ENCODE measurements at places on chromosomes 13 and 19. TPM values are rescaled to one million over a fixed set of nuclear protein-coding genes. Genes with fewer than 3 reads are reported as not detected.
A peak's percentile ranks its signal among the peaks of the same experiment; 100 is the strongest.

DNA sequence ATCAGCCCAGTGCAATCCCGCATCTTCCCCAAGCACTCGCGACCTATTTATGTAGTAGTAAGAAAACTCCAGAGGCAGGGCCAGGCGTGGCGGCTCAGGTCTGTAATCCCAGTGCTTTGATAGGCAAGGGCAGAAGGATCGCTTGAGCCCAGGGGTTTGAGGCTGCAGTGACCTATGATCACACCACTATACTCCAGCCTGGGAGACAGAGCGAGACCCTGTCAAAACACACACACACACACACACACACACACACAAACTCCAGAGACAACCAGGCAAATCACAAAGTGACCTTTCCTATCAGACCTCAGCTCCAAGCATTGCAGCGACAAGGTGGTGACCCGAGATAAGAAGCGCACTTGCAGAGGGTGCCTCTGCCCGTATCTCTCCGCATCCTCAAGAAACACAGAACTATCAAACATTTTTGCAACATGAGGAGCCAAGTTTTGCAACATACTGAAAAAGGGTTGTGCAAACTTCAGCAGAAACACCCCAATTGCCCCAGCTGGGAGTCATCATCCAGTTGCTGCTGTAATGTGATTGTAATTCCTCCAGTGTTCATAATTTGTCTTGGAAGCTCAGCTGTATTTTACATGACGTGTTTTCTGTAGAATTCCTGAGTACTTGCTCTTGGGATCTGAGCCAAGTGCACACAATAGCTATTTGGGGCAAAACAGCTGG is 8.7 kb upstream of the KLF2 start:
- no peak overlapping the region for H3K27ac ChIP-seq
- H3K36me3 ChIP-seq: peaks cover 13% of the 10 kb centered on the region
- H3K4me1 ChIP-seq: peaks cover 13% of the 10 kb centered on the region
- peaks cover 25% of the 10 kb centered on the region for H3K27me3 ChIP-seq

DNA sequence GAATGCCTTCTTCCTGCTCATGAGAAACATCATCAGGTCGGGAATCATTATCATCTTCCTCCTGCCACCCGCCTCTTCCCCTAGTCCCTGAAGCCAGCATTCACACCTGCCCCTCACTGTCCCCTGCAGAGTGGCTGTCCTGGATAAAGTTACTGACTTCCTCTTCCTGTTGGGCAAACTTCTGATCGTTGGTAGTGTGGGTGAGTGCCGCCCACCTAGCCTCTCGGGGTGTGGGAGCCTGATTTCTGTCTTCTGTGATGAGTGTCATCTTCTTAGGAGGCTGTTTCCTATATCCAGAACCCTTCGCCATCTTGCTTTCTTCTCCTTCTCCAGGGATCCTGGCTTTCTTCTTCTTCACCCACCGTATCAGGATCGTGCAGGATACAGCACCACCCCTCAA is 12.5 kb downstream of the SLC44A2 start:
- H3K27ac ChIP-seq: peak overlapping the region; percentile 27
- no peak overlapping the region for H3K4me3 ChIP-seq
- H3K4me1 ChIP-seq: peaks cover 11% of the 10 kb centered on the region
- peaks cover 53% of the 10 kb centered on the region for H3K36me3 ChIP-seq
- no peaks in the 10 kb centered on the region for H3K27me3 ChIP-seq
- no peak for DNase-seq

Gene DENND1C
- 104 TPM for total RNA-seq

GRCh38 chr19:11159598-11160439 is 4.2 kb upstream of the SPC24 start:
- no peak for DNase-seq
- H3K4me3 ChIP-seq: no peak overlapping the region
- H3K4me1 ChIP-seq: peaks cover 8% of the 10 kb centered on the region

DNA sequence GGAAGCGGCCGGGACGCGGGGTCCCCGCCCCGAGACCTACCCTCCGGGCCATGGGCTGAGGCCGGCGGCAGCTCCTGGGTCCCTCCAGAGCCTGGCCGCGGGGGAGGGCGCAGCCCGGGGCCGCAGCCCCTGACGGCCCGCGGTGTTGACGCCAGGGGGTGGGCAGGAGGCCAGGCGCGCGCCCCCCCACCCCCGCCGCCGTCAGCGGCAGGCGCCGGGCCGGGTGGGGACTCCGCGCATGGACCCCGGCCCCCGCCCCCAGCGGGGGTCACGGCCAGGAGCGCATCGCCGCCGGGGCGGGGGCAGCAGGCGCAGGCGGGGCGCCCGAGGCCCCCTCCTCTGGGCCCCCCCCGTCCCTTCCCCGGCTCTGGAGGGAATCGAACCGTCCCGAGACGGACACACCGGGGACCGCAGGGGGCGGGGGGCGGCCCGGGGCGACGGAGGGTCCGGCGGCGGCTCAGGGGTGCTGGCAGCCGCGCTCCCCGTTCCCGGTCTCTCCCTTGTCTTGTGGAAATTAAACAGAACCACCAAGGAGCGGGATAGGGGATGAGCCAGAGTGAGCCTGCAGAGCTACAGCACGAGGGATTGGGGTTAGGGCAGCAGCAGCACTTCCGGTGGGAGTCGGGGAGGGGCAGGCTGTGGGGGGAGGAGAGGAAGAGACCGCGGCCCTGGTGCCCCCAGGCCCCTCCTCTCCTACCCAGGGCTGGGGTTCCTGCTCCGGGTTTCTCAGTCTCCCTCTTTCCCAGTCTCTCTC is at the start of gene MEIS3:
MEIS3 (minus strand) TSS at position 498 of the 754 bp plus-strand sequence; CDS start at position 52, 446 bp downstream.
- no peak within 1 kb of the TSS for H3K4me3 ChIP-seq
- H3K36me3 ChIP-seq: no peaks in the 10 kb centered on the region
- H3K4me1 ChIP-seq: peaks cover 15% of the 10 kb centered on the region
- no peak within 1 kb of the TSS for H3K27ac ChIP-seq
